ENCODE measurements at places on chromosomes 4 and X.

GRCh38 chrX:24890677-24891076 is 125.1 kb downstream of the ARX start:
- DNase-seq, result no peak

- DNase-seq, result no peak
These were observed 1707.9 kb upstream of the PCDH10 start for GRCh38 chr4:131441004-131441688.

- DNase-seq, result peak; percentile 18
These were observed 252.8 kb downstream of the NAP1L3 start for GRCh38 chrX:93420525-93421082.

DNA sequence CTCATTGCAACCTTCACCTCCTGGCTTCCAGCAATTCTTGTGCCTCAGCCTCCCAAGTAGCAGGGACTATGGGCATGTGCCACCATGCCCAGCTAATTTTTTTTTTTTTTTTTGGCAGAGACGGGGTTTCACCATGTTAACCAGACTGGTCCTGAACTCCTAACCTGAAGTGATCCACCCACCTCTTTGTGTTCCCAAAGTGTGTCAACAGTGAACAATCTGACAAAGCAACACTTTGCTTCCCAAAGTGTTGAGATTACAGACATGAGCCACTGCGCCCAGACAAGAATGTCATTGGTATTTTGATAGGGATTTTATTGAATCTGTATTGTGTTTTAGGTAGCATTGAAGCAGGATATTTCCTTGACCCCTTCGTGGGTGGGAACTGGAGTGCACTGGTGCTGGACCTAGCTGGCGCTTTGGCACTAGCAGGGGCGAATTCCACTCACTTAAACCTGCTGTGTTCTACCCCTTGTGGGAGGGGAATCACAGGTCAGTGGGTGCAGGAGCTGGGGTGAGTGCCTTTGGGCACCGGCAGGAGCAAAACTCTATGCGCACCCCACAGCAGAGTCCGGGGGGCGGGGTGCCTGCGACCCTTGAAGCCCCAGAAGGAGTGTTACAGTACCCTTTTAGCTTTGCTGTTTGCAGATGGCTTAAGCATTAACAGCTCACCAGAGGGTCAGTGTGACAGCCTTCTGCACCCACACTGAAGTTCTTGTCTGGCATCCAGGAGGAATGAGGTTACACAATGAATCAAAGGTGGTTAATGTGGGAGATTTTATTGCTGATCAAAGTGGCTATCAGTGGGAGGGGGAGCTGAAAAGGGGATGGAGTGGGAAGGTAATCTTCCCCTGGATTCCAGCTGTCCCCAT is 21.9 kb downstream of the KLF8 start:
- no peak for DNase-seq

- DNase-seq, result no peak
These were observed 158.7 kb upstream of the RBPJ start for GRCh38 chr4:26162101-26162500.

GRCh38 chrX:5388087-5388486 is 840.6 kb downstream of the NLGN4X start:
- no peak for DNase-seq

- DNase-seq, result no peak
These were observed 85.1 kb downstream of the PDLIM5 start for GRCh38 chr4:94536649-94537469.

GRCh38 chrX:129983575-129984110 is 1.2 kb downstream of the BCORL1 start:
- no peak for DNase-seq

GRCh38 chr4:15084780-15085179 is 82.5 kb downstream of the CPEB2 start:
- DNase-seq, result no peak

- DNase-seq, result peak; percentile 87
These were observed 392.5 kb downstream of the BCOR start for GRCh38 chrX:39705290-39705689.

DNA sequence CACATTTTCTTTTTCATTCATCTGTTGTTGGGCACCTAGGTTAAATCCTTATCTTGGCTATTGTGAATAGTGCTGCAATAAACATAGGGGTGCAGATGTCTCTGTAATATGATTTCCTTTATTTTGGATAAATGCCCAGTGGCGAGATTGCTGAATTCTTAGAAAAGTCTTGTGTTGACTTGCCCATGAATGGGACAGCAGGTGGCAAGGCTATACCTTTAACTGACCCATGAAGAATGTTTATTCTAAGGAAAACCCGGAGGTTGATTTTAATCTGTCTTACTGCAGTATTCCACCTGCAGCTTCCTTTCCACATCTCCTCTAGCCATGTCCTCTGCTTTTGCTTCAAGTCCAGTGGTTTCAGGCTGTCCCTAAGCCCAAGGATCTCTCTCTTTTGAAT is 220.6 kb downstream of the SNCA start:
- no peak for DNase-seq

DNA sequence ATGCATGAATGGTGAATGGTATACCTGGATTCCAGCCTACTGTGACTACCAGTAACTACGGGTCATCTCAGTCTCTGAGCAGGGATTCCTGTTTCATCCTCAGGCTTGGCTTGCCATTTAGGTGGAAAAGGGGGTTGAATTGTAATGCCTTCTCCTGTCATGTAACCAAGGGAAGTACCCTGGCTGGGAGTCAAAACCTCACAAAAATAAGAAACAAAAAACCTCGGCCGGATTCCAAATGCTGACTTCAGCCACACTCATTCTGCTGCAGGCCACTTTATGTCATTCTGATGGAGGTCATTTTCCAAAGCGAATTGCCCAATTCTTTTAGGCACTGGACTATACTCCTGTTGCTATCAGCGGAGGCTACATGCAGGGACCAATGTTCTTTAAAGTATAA is 324.7 kb downstream of the LDB2 start:
- peak; percentile 78 for DNase-seq

DNA sequence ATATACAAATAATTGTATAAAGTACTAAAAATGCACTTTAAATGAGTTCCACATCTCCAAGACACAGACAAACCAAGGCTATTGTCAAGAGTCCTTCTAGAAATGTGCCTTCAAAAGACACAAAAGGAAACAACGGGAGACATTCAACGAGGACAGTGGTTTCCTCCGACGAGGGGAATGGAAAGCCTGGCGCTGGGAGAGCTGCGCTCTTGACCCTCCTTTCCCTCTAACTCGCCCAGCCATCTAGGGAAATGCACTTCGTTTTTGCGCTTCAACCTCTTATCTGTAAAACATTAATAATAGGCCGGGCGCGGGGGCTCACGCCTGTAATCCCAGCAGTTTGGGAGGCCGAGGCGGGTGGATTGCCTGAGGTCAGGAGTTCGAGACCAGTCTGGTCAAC is 37.0 kb downstream of the ZFP42 start:
- no peak for DNase-seq

- no peak for DNase-seq
These were observed 590.0 kb downstream of the BCOR start for GRCh38 chrX:39507617-39508299.

GRCh38 chr4:128663325-128663724 is 146.2 kb upstream of the JADE1 start:
- no peak for DNase-seq

- DNase-seq, result no peak
These were observed 95.5 kb downstream of the TENM3 start for GRCh38 chr4:182338746-182339145.

- peak; percentile 47 for DNase-seq
These were observed 29.8 kb downstream of the ACOX3 start for GRCh38 chr4:8410641-8411271.

- no peak for DNase-seq
These were observed 848.5 kb downstream of the RAB28 start for GRCh38 chr4:12635629-12636028.

DNA sequence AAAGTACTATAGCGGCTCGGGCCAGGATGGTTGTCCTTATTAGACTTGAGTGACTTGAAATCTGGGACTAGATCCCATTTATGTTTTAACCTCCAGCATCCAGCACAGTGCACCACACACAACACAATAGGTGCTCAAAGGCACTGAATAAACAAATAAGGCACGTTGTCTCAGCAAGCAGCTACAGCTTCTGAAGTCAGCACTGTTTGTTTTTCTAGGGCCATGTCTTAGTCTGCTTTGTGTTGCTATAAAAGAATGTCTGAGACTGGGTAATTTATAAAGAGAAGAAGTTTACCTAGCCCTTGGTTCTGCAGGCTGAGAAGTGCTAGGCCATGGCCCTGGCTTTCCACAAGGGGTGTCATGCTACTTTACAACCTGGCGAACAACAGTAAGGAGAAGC is 102.1 kb upstream of the LNX1 start:
- no peak for DNase-seq

DNA sequence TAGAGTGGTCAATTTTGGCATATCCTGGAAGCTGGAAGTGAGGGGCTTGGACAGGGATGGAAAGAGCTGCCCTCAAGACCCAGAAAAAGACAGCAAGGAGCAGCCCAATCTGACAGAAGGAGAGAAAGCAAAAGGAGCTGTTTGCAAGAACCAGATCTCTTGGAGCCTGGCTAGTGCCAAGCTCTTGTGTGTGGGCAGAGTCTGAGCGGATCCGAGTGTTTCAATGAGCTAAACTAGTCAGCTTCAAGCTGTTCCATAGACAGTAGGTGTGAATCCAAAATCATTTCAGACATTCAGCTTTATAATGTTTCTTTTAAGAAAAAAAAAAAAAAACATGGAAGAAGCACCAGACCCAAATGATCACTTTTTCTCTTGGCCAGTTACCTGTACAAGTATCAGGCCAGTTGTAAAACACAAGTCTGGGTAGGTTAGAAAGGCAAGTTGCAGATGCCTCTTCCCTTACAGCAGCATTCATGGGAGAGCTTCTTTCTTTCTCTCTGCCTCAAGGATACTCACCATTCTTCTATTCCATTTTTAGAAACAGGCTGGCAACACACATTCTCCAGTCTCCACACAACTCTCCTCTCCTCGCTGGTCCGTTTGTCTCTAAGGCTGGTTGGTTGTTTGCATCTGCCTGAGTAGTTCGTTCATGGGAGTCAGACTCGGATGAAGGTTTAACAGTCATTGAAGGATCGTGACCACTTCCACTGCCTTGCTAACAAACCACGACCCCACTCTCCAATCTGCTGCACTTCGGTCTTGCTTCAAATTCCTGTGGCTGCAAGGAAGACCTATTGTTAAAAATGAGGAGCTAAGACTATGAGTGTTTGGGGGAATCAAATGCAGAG is 105.2 kb upstream of the GATB start:
- DNase-seq, result no peak

DNA sequence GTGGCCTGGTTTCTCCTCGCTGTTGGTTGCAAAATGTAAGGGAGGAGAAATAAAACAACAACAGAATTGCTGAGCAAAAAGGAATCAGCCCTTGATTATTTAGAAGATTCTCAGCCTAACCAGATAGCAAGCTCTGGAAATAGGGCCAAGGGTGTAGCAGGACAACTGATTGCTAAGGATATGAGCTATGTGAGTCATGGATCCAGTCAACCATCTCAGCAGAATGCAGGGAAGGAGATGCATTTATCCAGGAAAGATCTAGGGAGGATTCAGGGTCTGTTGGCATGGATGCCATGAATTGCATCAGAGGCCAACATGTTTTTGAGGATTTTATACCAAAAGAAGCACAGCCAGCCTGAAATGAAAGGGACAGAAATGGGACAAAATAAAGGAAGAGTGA is 2.2 kb upstream of the XAGE3 start:
- no peak for DNase-seq

- no peak for DNase-seq
These were observed 94.2 kb upstream of the PPP2R3B start for GRCh38 chrX:480861-481417.

DNA sequence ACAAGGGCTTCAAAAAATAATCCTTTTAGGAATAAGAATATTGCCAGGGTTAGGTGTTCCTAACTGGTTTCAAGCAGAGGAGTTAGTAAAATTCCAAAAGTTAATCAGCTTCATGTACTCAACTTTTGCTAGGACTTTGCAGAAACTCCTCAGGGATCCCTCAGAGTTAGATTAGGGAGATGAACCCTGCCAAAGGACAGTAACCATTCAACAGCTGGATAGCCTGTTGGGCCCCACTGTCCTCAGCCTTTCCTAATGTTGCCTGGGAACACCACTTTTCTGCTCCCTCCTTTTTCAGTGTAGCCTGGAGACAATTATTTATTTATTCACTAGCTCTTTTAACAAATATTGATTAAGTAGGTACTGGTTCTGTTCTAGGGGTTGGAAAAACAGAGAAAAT is 53.8 kb downstream of the NFKB1 start:
- DNase-seq, result no peak

GRCh38 chr4:162853788-162854187 is 312.9 kb downstream of the NAF1 start:
- no peak for DNase-seq

DNA sequence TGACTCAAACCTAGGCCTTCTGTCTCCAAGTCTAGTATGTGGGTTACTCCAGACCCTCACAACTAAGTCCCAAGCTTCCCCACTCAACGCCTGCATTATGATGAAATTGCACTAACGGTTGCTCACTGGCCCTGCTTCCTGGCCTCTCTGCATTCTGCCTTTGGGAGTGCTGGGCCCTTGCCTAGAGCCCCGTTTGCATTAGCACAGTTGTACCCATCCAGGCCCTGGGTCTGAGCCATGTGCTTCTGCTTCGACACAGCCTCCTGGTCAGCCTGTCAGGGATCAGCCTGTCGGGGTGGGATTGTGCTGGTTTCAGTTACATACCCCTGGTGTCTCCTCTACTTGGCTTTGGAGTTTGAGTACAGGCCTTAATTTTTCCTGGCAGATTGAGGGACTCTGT is 58.4 kb downstream of the DCUN1D4 start:
- DNase-seq, result no peak

GRCh38 chrX:149456476-149457245 is 48.4 kb downstream of the IDS start:
- DNase-seq, result no peak

- DNase-seq, result no peak
These were observed 271.2 kb downstream of the NLGN4X start for GRCh38 chrX:5957506-5957905.

DNA sequence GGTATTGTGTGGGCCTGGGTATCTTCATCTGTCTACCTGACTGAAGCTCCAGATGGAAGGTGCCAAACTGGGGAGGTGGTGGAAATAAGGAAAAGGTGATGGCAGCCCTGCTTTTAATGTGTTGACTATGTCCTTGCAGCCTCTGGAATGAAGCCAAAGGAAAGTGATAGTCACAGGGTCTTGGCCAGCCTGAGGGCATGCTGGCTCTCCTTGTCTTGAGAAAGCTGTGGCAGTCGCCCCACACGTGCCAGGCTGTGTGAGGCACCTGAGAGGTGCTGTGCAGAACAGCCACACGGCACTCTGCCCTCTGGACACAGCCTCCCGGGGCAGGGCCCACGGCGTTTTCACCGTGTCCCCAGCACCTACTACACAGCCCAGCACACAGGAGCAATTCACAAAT is 77.6 kb downstream of the NAT8L start:
- DNase-seq, result no peak

- DNase-seq, result no peak
These were observed 24.9 kb upstream of the SULT1B1 start for GRCh38 chr4:69785211-69785831.

GRCh38 chr4:23028875-23029274 is 336.1 kb downstream of the GBA3 start:
- DNase-seq, result no peak

GRCh38 chrX:9569876-9570301 is 105.0 kb downstream of the TBL1X start:
- peak; percentile 87 for DNase-seq

GRCh38 chr4:139913398-139913990 is 240.5 kb downstream of the MAML3 start:
- peak; percentile 69 for DNase-seq
